ENCODE measurements at places on chromosomes 5 and 9. TPM values are rescaled to one million over a fixed set of nuclear protein-coding genes. Genes with fewer than 3 reads are reported as not detected.

- DNase-seq = no peak
- no peaks in the 10 kb centered on the region for H3K27me3 ChIP-seq
- no peaks in the 10 kb centered on the region for H3K36me3 ChIP-seq
- H3K4me3 ChIP-seq = no peak overlapping the region
- no peak overlapping the region for H3K27ac ChIP-seq
Measured at GRCh38 chr9:35914301-35914807, 5.1 kb downstream of the SPAAR start.

- DNase-seq = no peak
- no peak overlapping the region for H3K4me3 ChIP-seq
- no peaks in the 10 kb centered on the region for H3K36me3 ChIP-seq
- H3K27ac ChIP-seq = no peak overlapping the region
- no peaks in the 10 kb centered on the region for H3K4me1 ChIP-seq
Measured at GRCh38 chr5:113789769-113790168, 276.3 kb downstream of the YTHDC2 start.

DNA sequence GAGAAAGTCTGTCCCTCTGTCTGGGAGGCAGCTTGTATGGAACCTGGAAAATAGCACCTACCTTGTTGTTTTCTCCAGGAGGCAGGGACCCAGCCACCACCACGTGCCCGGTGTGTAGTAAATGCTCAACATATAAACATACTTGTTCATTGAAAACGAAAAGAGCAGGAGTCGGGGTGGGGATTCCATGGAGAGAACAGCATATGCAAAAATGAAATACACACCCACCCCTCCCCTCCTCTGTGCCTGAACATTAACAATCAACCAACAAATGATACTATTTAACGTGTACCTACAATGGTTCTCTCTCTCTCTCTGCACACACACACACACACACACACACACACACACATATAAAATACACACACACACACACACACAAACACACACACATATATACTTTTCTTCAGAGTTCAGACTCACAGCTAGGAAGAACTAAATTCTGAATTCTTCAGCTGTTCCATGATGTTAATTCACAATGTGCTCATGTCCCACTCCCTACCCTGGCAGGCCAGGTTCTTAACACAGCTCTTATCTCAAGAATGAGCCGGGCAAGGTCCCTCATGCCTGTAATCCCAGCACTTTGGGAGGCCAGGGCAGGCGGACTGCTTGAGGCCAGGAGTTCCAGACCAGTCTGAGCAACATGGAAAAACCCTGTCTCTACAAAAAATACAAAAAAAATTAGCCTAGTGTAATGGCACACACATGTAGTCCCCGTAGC lies 16.3 kb upstream of the DENND1A start:
- no peak overlapping the region for H3K27ac ChIP-seq
- no peak overlapping the region for H3K4me3 ChIP-seq
- DNase-seq = no peak

- no peak overlapping the region for H3K4me3 ChIP-seq
- H3K27ac ChIP-seq = no peak overlapping the region
- no peak for DNase-seq
- H3K4me1 ChIP-seq = no peaks in the 10 kb centered on the region
- H3K27me3 ChIP-seq = no peaks in the 10 kb centered on the region
Measured at GRCh38 chr9:35313460-35313859, 151.7 kb downstream of the UNC13B start.

- no peak overlapping the region for H3K4me3 ChIP-seq
- H3K27me3 ChIP-seq = no peaks in the 10 kb centered on the region
- H3K27ac ChIP-seq = no peak overlapping the region
- no peaks in the 10 kb centered on the region for H3K4me1 ChIP-seq
Measured at GRCh38 chr5:146490089-146490843, 25.7 kb downstream of the GPR151 start.

DNA sequence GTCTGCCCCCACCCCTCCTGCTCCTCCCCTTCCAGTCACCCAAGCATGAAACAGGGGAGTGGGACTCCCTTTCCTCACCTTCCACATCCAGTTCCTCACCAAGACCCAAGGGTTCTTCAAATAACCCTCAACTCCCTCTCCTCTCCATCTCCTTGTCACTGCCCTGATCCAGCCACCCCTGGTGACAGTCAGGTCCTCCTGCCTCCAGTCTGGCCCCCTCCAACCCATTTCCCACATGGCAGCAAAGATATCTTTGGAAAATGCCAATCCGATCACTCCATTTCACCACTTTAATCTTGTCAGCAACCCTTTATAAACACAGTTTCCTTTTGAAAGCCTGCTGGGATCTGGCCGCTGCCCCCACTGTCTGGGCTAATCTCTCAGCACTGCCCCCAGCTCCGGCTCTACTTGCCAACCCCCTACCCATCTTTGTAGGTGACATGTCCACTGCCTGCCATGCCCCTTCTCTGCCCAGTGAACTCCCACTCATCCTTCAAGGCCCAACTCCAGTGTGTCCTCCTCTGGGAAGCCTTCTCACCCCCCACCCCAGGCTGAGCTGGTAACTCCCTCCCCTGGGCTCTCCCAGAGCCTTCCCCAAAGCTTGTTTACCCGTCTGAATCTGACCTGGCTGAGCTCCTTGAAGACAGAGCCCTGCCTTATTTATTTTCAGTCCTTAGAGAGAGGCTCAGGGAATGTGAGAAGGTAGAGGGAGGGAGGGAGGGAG lies 781 bp upstream of the MYOZ3 start:
- DNase-seq = no peak
- no peak overlapping the region for H3K27ac ChIP-seq
- H3K27me3 ChIP-seq = no peaks in the 10 kb centered on the region
- H3K36me3 ChIP-seq = no peaks in the 10 kb centered on the region

- H3K27ac ChIP-seq = no peak overlapping the region
- H3K4me1 ChIP-seq = peaks cover 24% of the 10 kb centered on the region
- no peaks in the 10 kb centered on the region for H3K36me3 ChIP-seq
- DNase-seq = no peak
- no peaks in the 10 kb centered on the region for H3K27me3 ChIP-seq
Measured at GRCh38 chr5:149616727-149617285, 35.5 kb downstream of the ARHGEF37 start.

GRCh38 chr5:160477266-160477970 lies 55.8 kb downstream of the PTTG1 start:
- peaks cover 30% of the 10 kb centered on the region for H3K27me3 ChIP-seq
- H3K4me3 ChIP-seq = no peak overlapping the region
- H3K36me3 ChIP-seq = no peaks in the 10 kb centered on the region
- H3K4me1 ChIP-seq = no peaks in the 10 kb centered on the region
- H3K27ac ChIP-seq = no peak overlapping the region

DNA sequence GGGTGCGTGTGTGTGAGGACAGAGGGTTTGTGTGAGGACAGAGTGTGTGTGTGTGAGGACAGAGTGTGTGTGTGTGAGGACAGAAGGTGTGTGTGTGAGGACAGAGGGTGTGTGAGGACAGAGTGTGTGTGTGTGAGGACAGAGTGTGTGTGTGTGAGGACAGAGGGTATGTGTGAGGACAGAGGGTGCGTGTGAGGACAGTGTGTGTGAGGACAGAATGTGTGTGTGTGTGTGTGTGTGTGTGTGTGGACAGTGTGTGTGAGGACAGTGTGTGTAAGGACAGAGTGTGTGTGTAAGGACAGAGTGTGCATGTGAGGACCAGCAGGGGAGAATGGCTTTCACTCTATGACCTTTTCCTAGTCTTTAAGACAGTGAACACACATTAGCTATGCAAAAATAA lies 63.1 kb upstream of the UBAC1 start:
- DNase-seq = no peak
- no peaks in the 10 kb centered on the region for H3K4me1 ChIP-seq
- H3K27ac ChIP-seq = no peak overlapping the region
- no peak overlapping the region for H3K4me3 ChIP-seq
- H3K36me3 ChIP-seq = peaks cover 10% of the 10 kb centered on the region

Gene ADGRV1
- total RNA-seq = 6.0 TPM

Gene OR13C8
- total RNA-seq = not detected

Data from HCT116 (cell line).